ENCODE measurements at places on chromosomes 3 and 15.
A peak's percentile ranks its signal among the peaks of the same experiment; 100 is the strongest.

DNA sequence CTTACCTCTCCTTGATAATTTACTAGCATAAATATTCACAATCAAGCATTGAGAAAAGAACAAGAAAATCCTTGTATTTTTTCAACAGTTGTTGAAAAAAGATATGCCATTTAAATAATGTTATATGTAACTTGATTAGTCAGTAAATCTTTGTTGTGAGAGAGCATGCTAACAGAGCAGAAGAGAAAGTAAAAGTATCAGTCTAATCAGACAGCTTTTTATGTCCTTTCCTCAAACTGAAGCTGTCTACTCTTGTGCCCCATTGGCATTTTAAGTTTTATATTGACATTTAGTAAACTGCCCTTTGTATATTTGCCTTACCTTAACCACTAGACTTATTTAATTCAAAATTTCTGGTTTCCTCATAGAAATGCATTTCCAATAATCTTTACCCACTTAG is 668.7 kb downstream of the OTOL1 start:
- no peaks in the 10 kb centered on the region for H3K27me3 ChIP-seq
- no peak overlapping the region for H3K27ac ChIP-seq

- no peak overlapping the region for H3K4me3 ChIP-seq
- peaks cover 85% of the 10 kb centered on the region for H3K4me1 ChIP-seq
- H3K36me3 ChIP-seq: no peaks in the 10 kb centered on the region
- no peaks in the 10 kb centered on the region for H3K27me3 ChIP-seq
- peak overlapping the region; percentile 22 for H3K27ac ChIP-seq
- DNase-seq: no peak
Observed at GRCh38 chr3:171267104-171267503, 193.1 kb downstream of the TNIK start.

DNA sequence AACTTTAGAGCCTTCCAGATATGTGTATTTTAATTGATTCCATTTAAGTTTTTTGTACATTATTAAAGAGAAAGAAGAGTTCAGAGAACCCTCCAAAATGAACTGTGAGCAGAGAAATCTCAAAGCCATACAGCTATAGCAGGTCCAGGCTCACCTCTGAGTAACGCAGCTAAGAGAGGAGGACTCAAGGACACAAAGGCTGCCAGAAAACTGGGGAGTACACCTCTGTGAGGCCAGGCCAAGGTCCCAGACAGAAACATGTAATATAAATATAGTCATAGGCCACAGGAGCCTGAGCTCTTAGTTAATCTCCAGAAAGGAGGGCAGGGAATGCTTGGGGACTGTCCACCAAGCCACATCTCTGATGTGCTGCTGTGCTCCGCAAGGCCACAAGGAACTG is 66.5 kb downstream of the TMEM39A start:
- H3K36me3 ChIP-seq: peaks cover 9% of the 10 kb centered on the region
- DNase-seq: no peak
- H3K4me3 ChIP-seq: no peak overlapping the region
- H3K27me3 ChIP-seq: no peaks in the 10 kb centered on the region
- H3K27ac ChIP-seq: no peak overlapping the region

DNA sequence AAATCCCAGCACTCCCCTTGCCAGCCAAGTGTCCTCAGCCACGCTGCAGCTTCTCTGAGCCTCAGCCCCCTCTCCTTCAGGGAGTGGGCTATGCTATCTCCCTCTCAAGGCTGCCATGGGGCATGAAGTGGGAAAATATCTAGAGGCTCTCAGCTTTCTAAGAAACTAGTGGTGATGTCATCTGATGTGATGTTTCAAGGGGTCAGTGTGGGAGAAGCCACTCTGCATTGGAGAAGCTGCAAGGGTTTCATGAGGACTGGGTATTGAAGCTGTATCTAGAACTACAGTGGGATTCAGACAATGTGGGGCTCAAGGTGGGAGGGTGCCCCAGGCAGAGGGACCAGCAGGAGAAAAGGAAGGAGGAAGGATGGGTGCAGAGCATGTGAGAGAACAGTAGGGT is 210.2 kb downstream of the TLE3 start:
- no peaks in the 10 kb centered on the region for H3K27me3 ChIP-seq
- no peak overlapping the region for H3K4me3 ChIP-seq
- no peak overlapping the region for H3K27ac ChIP-seq
- DNase-seq: no peak
- no peaks in the 10 kb centered on the region for H3K4me1 ChIP-seq

GRCh38 chr3:197104738-197105137 is 75.1 kb upstream of the MELTF start:
- no peaks in the 10 kb centered on the region for H3K27me3 ChIP-seq
- H3K4me1 ChIP-seq: no peaks in the 10 kb centered on the region
- no peak overlapping the region for H3K4me3 ChIP-seq
- H3K27ac ChIP-seq: no peak overlapping the region
- no peaks in the 10 kb centered on the region for H3K36me3 ChIP-seq

- H3K27me3 ChIP-seq: no peaks in the 10 kb centered on the region
- H3K4me1 ChIP-seq: no peaks in the 10 kb centered on the region
- no peaks in the 10 kb centered on the region for H3K36me3 ChIP-seq
- H3K4me3 ChIP-seq: no peak overlapping the region
- no peak overlapping the region for H3K27ac ChIP-seq
Observed at GRCh38 chr15:38128341-38128781, 124.3 kb upstream of the SPRED1 start.

DNA sequence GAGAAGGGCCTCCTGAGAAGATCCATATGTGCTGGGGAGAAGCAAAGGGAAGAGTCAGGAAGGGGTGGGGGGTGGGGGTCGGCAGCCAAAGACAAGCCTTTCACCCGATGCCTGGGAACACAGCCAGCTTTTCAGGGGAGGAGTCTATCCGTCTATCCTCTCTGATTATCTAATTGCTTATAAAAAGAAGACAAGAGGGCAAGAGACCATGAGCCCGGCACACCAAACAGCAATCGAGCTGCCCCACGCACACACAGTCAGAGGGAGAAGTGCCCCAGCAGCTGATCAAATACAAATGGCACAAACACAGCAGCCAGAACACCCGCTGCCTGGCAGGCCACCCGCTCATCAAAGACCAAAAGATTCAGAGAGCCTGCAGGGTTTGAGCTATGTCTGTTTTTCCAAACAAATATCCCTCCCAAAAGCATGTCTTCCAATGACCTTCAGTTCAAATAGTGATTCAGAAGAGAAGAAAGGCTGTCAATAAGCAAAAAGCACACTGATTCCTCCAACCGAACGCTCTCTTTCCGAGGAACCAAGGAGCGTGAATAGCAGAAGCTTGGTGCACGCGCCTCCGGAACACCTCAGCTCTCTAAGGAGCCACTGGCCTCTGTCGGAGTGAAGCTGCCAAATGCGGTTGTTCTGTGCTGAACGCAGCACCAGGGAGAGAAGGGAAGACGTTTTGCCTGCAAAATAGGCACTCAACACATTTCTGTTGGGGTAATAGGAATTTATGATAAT is 419.2 kb downstream of the OCA2 start:
- no peaks in the 10 kb centered on the region for H3K27me3 ChIP-seq
- no peak overlapping the region for H3K4me3 ChIP-seq
- no peak overlapping the region for H3K27ac ChIP-seq
- no peak for DNase-seq
- no peaks in the 10 kb centered on the region for H3K36me3 ChIP-seq
- H3K4me1 ChIP-seq: no peaks in the 10 kb centered on the region
